HT1080 (cell line): ENCODE measurements at places on chromosomes 6 and 20. TPM values are rescaled to one million over a fixed set of nuclear protein-coding genes. Genes with fewer than 3 reads are reported as not detected.

GRCh38 chr20:18032977-18033892 lies 24.5 kb downstream of the OVOL2 start:
- peak; percentile 27 for DNase-seq

DNA sequence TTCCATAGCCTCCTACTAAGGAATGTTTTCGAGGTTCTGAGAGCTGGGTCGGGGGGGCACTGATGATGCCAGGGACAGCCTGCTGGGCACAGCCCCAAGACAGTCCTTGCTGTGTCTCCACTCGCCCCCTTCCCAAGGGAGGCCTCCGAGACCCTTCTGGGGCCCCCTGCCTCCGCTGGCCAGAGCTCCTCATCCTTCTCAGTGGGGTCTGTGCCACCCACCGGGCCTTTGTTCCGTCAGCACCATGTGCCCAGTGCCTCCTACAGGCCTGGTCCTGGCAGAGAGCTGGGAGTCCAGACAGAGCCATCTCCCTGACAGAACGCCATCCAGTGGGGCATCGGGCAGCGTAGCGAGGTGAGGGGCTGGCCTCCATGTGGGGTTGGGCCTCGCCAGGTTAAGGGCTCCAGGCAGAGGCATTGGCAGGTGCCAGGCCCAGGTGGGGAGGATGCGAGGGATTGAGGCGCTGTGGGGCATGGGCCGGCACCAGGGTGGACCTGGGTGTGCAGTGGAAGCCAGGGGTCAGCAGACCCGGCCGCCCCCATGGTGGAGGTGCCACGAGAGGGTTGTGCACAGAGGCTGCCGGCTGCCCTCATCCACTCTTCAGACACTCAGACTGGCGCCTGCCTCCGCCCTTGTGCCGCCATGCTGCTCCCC lies 13.3 kb downstream of the RBM38 start:
- DNase-seq: no peak

DNA sequence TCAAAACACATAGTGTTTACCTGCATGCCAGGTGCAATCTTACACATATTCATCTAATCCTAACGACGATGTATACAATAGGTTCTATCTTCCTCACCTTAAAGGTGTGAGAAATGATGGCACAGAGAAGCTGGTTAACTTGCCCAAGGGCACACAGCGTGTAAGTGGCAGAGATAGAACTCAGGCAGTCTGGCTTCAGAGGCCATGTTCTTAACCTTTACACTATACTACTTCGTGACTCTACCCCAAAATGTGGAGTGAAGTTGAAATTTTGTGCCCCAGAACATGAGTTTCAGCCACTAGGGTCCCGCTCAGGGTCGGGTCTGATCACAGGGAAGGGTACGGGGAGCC lies 584 bp downstream of the VPS52 start:
- DNase-seq: no peak

DNA sequence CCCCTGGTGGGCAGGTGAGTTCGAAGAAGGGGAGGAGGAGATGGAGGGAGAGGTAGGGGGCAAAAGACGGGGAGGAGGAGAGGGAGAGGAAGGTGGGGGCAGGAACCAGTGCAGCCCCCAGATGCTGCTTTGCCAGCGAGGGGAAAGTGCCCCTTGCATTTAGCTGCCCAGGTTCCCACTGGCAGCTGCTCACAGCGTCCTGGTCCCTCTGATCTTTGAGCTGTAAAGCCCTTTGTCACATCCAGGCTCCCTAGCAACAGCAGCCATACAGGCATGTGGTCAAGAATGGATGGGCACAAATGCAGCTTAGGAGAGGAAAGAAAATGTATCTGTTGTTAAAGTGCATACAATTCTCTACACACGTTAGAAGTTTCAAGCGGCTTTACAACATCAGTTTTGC lies 160.9 kb downstream of the CD83 start:
- DNase-seq: no peak

- DNase-seq: no peak
Measured at GRCh38 chr20:54389596-54390280, 85.7 kb upstream of the DOK5 start.

DNA sequence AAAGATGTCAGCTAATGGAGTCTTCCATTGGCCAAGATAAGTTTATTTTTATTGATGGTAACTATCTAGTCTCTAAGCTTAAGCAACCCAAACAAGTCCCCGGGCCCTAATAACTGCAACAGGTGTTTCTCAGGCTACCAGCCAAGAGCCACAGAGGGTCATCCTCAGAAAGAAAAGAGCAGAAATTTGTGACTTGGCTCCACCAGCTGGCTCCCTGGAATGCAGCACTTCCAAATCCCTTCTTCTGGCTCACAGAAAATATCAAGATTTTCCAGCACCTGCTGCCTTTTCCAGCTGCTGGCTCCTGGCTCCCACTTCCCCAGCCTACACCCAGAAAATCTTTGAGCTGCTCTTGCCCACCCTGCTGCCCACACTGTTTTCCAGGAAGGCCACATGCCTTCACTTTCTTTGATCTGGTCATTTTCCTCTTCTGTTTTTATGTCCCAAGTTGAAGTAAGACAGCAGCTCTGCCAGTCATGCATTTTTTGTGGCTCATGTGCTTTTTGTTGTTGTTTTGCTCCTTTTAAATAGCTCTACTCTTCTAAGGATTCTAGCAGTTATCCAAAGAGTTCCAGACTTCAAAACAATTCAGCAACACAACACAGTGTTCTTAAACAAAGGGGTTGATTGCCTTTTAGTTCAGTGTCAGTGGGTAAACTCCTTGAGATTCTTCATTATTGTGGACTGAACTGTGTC lies 151.0 kb upstream of the SMLR1 start:
- peak; percentile 28 for DNase-seq

DNA sequence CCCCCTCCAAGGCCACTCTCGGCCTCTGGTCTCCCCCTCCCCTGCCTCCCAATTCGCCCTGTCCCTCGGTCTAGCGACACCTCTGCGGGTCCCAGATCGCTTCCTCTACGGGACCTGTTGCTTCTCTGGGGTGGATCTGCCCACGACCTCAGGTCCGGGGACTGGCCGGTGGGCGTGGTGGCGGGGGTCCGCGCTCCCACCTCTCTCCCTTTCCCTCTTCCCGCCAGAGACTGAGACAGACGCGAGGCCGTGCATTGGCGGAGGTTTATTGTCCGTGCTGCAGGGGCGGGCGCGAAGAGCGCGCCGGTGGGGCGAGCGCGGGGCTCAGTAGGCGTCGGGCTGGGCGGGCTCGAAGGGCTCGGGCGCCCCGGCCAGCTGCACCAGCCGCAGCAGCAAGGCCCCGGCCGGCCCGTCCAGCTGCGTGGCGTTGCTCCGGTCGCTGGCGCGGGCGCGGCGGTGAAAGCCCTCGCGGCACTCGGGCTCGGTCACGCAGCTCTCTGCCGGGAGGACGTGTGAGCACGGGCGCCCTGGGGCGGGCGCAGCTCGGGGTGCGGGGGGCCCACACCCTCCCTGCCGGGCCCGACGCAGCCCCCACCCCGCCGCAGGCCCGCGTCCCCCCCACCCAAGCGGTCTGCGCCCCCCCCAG lies 2.1 kb downstream of the AVP start:
- DNase-seq: no peak

DNA sequence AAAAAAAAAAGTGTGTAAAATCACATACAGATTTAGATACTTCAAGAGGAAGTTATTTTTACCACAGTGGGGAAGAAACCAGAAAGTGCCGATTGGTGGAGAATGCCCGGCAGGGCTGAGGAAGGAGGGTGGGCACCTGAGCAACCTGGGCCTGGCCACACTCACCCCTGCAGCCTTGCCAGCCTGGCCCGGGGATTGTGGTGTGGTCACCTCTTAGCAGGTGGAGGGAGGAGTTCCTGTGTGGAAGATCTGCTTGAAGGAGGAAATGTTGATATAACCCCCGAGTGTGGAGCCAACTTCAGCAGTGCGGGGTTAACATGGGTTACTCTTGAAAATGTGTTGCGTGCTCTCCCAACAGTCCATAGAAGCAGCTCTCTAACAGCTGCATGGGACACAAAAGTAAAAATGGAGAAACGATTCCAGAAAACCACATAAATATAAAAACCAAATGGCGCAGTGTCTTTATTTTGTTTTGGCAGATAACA lies 14.7 kb downstream of the UST start:
- no peak for DNase-seq

GRCh38 chr20:1920826-1921225 lies 25.6 kb downstream of the SIRPA start:
- no peak for DNase-seq

- no peak for DNase-seq
Measured at GRCh38 chr6:25700761-25701160, 48.7 kb downstream of the SCGN start.

DNA sequence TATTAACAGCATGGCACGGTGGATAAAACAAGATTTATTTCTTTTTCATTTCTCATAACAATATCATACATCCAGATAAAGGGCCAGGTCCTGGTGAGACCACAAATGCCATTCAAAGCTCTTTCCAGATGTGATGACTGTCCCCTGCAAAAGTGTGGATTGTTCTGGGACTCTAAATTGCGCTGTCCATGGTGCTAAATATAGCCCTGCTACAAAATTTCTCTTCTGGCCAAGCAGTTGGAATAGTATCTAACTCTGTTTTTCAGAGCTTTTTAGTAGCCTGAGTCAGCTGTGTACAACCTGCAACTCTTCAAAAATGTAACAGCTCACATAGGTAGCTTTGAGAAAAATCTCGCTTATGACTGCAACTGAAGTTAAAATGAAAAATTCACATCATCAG lies 115.8 kb downstream of the MANEA start:
- peak; percentile 23 for DNase-seq

DNA sequence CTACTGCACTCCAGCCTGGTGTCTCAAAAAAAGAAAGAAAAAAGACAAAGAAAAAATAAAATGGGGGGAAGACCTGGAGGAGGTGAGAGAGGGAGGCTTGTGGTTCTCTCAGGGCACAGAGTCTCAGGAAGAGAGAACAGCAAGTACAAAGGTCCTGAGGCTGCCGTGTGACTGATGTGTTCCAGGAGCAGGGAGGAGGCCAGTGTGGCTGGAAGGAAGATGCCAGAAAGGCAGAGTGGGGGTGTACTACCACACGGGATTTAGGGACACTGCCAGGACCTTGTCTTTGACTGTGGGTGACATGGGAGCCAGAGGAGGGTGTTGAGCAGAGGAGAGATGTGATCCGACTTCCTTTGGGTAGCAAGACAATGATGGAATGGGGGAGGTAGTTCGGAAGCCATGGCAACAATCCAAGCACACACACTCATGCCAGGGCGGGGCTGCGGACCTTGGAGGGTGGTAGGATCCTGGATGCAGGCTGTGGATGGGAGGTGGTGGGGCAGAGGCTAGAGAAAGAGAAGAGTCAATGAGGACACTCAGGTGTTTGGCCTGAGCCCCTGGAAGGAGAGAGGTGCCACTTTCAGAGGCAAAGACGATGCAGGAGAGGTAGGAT lies 136.4 kb upstream of the PTPN1 start:
- DNase-seq: peak; percentile 71

DNA sequence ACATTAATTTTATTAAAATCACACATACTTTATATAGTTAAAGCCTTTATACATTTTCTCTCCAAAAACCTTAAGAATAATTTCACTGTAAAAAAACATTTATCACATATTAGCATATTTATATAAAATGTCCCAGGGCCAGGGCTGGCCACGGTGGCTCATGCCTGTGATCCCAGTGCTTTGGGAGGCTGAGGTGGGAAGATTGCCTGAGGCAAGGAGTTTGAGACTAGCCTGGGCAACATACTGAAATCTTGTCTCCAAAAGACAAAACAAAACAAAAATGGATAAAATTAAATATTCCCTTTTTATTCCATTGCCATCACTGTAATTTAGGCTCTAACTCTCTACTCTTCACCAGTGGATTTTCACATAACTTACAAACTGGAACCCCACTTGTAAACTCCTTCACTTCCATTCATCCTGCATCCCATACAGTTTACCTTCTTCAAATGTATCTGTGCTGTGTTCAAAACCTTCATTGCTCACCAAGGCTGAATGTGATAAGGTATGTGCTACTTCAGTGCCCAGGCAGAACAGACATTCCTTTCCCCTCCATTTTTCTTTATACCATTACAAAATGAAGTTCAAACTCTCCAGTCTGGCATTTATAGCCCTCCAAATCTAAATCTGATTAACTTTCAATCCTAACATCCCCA lies 42.9 kb upstream of the PIM1 start:
- DNase-seq: no peak

- DNase-seq: peak; percentile 5
Measured at GRCh38 chr6:45132059-45132458, 196.1 kb upstream of the RUNX2 start.

DNA sequence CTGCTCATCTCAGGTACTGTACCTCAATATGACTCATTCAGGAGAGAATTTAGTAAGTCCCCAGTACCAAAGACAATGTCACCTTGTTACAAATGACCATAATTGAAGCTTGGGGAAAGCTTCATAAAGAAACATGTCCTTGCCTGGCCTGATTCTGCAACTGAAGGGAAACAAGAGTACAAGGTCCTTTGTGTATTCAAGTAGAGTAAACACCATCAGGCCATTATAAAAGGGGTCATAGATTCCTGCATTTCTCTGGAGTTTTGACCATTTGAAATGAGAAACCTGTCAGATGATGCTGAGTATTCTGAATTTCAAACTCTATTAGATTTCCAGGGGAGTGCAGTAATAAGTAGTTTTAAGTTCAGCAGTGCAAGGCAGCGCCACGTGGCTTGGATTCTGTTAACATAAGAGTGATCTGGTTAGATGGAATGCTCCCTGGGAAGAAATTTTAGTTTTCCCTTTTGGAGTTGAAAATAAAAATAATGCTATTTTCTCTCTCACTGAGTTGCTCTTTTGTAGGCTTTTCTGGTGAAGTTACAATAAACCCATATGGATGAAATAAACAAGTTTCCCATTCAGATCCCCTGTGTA lies 1054.3 kb downstream of the EPHA7 start:
- no peak for DNase-seq

- no peak for DNase-seq
Measured at GRCh38 chr20:22939181-22939580, 95.9 kb upstream of the SSTR4 start.

DNA sequence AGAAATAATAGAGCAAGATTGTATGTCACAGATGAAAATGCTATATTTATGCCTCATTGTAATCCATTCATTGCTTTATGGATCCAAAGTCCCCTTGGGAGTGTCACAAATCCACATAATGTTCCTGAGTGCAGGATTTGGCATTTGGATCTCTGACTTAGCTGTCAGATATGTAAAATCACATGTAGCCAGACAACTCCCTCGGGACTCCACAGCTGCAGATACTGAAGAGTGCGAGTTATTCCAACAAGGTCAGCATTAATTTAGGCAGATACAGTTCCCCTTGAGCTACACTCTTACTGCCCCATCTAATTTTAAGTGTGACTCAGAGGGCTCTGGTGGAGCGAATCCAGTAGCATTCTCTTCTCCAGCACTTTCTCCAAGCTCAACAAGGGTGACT lies 433.2 kb downstream of the CD83 start:
- DNase-seq: no peak

GRCh38 chr6:7042654-7043545 lies 64.9 kb upstream of the RREB1 start:
- DNase-seq: no peak

GPLD1 gene
- total RNA-seq: 0.13 and 0.17 TPM in 2 replicates

THEMIS gene
- total RNA-seq: not detected in 2 replicates

SLC22A7 gene
- not detected in 2 replicates for total RNA-seq

UNC5CL gene
- total RNA-seq: 0.16 and 0.37 TPM in 2 replicates

F13A1 gene
- not detected in 2 replicates for total RNA-seq

IL17F gene
- total RNA-seq: not detected in 2 replicates

SLC22A2 gene
- total RNA-seq: not detected in 2 replicates

TTK gene
- total RNA-seq: 48.7 and 50.8 TPM in 2 replicates

NRM gene
- 11.2 and 18.5 TPM in 2 replicates for total RNA-seq

IP6K3 gene
- not detected in 2 replicates for total RNA-seq

CRISP3 gene
- not detected in 2 replicates for total RNA-seq
